ENCODE measurements at places on chromosomes 3 and 15.

- DNase-seq, result no peak
These were observed 4.5 kb downstream of the RNF168 start for GRCh38 chr3:196499061-196499460.

DNA sequence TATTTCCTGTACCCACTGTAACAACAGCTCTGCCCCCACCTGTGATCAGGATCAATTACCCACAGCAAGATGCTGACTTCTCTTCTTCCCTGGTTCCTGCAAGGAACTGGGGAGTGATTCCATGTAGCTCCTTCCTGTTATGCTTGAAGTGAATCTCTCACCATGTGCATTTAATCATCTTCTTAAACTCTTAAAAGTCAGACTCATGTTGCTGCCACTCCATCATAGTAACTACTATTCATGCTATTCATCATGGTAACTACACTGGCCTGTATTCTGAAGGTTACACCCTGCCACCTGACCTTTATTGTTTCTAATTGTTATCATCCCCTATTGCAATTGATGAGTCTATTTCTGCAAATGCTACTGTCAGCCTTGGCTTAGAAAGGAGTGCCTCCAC, 89.5 kb downstream of the SUCNR1 start:
- no peak for DNase-seq

GRCh38 chr15:76134537-76134936, 74.8 kb downstream of the TMEM266 start:
- DNase-seq, result no peak

- no peak for DNase-seq
These were observed 14.8 kb upstream of the SMAD3 start for GRCh38 chr15:67050522-67051087.

DNA sequence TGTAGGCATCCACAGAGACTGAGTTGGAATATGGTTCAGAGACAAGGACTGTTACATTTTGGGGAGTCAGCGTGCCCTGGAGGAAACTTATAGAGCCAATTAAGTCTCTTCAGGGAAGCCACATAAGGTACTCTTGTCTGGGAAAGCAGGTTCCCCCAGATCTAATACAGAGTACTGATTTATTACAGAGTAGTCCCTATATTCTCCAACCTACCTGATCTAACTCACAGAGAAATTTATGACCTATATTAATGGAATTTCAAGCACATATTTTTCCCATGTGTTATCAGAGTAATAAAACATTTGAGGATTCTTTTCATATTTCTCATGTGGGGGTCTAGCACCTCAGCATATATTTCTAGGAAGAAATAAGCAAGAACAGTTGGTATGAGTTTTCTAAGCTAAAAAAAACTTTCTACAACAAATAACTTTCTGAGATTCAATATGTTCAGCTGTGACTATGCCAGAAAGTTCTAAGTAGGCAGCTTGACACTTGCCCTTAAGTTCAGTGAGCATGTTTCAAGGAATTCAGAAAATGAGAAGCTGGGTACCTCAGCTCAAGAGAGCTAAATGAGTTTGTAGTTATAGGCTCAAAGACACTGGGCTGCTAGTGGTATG, 75.3 kb upstream of the COL8A1 start:
- no peak for DNase-seq

DNA sequence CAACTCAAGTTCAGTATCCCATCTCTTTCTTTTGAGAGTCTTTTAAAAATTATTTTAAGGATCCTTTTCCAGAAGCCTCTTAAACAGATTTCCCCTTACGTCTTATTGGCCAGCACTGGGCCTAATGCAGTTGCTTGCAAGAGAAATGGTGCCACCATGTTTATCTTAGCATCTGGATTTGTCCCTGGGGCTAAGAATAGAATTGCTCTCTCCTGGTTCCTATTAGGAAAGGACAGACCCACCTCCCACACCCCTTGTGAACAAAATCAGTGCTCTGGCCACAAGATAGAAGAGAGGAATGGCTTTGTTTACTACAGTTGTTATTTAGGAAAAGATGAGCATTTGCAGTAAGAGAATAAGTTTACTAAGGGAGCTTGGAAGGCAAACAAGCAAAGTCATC, 128.2 kb upstream of the CGNL1 start:
- no peak for DNase-seq

- no peak for DNase-seq
These were observed 37.2 kb downstream of the BHLHE40 start for GRCh38 chr3:5016211-5017161.

- DNase-seq, result peak; percentile 33
These were observed 1.3 kb downstream of the ELL3 start for GRCh38 chr15:43775411-43775965.

DNA sequence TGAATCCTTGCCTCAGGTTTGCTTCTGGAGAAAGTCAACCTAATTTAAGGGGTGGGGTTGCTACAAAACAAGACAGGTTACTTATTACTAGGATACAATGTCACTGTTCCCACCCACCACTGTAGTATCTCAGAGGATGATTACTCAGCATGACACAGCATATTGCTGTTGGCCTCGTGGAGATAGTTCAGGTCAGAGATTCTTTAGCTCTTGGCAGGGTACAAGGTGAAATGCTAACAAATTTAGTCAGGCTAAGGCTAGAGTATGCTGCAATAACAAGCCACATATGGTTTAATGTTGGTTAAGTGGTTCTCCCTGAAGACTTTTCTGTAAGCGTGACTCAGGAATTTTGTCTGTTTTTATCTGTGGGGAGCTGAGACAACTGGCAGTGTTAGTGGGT, 161.8 kb downstream of the EDEM1 start:
- no peak for DNase-seq

DNA sequence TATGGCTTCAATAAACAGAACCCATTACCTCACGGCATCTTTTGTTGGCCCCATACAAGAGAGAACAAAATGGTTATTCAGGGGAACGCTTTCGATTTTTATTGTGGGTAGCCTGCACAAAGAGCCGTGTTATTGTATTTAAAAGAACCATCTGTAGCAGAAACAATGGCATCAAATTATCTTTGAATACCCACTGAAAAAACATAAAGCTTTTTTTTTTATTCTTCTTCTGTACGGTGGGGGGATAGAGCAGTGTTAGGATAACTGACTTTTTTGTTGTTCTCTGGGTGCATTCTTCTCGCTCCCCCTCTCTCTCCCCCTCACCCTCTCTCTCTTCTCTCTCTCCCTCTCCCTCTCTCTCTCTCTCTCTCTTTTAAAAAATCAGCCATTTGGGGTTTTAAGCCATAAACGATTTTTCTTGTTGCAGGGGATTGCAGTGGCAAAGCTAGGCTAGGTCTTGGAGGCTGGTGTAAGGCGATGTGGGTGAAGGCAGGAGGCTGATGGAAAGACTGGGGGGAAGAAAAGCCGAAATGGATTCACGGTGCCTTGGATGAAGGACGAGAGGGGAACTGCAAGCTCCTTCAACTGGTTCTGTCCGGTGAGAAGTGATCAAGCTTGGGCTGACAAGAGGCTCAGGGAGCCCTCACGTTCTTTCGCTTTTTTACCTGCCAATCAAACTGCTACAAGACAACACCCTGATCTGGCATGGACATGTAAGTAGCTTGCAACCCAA, 12.4 kb upstream of the SOX2 start:
- no peak for DNase-seq

DNA sequence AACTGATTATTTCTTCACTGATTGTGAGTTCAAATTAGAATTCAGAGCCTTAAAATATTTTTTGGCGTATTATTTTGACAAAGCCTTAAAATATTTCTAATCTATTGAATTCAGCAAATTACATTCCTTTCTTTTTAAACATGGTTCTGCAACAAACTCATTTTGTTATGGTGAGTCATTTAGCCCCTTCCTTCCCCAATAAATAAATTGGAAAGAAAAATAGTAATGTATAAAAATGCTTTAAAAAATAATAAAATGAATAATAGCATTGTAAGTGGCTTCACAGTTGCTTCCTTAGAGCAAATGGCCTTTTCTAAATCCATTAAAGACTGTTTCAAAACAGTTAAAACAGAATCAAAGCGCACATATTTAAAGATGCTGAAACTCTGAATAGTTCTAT, 12.1 kb downstream of the CSNK1G1 start:
- DNase-seq, result no peak

GRCh38 chr3:141291559-141292355, 60.1 kb downstream of the PXYLP1 start:
- DNase-seq, result no peak

GRCh38 chr3:119741657-119742590, 39.1 kb downstream of the CFAP91 start:
- DNase-seq, result no peak

- no peak for DNase-seq
These were observed 51.7 kb upstream of the CAPN7 start for GRCh38 chr3:15154326-15154725.

GRCh38 chr3:110789315-110789714, 282.3 kb upstream of the NECTIN3 start:
- DNase-seq, result no peak

DNA sequence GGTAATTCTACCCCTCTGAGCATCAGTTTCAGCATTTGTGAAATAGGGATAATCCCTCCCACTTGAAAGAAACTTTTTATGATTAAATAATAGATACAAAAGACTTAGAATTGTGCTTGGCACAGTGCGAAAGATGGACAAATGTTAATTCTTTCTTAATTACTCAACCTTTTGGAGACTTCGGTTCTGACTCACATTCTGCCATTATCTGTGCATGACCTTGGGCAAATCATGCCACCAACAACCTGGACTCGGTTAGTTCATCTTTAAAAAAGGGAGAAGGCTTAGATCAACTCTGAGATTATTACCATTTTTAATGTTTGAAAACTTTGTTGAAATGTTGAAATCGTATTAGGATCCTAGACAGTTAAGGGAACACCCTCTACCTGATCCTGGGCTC, 40.6 kb upstream of the POLR2M start:
- no peak for DNase-seq

- DNase-seq, result no peak
These were observed 203.0 kb downstream of the TIGIT start for GRCh38 chr3:114496874-114497273.

Data from NCI-H187 (cell line).